Osteocyte (in vitro differentiated cells): ENCODE measurements at places on chromosomes 3 and 15. TPM values are rescaled to one million over a fixed set of nuclear protein-coding genes. Genes with fewer than 3 reads are reported as not detected.
A peak's percentile ranks its signal among the peaks of the same experiment; 100 is the strongest.

GRCh38 chr3:37272741-37273140, 98.4 kb upstream of the LRRFIP2 start:
- peaks cover 17% of the 10 kb centered on the region for H3K4me1 ChIP-seq
- H3K27me3 ChIP-seq, result no peaks in the 10 kb centered on the region
- H3K36me3 ChIP-seq, result peaks cover 21% of the 10 kb centered on the region
- no peak overlapping the region for H3K4me3 ChIP-seq

DNA sequence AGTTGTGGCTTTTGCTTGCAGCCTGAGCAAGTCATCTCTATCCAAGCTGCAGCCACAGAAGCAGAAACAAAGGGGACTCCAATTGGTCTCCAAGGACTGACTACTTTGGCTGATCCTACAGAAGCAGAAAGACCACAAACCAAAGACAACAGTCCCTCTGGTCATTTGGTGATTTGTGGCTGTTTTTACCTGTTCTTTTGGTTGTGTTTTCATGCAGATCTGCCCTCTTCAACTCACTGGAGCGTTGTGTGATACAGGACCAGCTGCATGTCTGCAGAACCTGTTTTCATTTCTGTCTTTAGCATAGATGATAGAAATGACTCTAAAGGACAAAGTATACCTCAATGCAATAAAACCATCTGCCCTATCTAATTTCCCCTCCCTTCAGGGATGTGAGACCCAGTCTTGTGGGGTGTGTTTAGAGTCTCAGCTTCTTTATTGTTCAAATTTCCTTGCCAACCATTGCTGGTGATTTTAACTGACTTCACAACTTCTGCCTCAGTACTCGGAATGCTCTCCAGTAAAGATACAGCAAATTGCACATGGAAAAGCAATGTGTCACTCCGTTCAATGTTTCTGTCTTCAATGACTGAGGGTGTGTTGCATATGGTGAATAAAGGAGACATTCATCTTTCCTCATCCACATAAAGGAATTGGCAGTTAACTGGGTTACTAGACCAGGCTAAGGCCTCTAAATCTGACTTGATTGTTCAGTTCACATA, 48.9 kb upstream of the SLC7A14 start:
- H3K4me1 ChIP-seq, result peaks cover 26% of the 10 kb centered on the region
- H3K4me3 ChIP-seq, result no peak overlapping the region
- no peak for DNase-seq
- peaks cover 2% of the 10 kb centered on the region for H3K27me3 ChIP-seq
- no peaks in the 10 kb centered on the region for H3K36me3 ChIP-seq

DNA sequence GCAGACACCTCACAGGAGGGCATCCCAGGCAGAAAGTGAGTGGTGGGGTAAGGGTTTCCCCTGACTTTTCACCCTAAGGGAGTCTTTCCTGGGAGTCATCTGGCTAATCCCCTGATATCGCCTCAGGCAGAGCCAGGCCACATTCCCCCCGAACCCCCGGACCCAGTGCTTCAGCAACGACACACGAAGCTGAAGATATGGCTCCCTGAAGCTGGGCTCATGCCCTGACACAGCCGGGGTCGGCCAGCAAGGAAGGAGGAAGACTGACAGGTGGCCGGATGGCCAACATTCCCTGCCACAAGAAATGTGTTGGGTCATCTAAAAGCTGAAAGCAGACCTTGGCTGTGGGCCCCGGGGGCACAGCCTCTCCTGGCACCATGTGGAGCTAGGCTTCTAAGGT, 14.4 kb downstream of the CHST13 start:
- no peak overlapping the region for H3K27ac ChIP-seq
- H3K27me3 ChIP-seq, result peaks cover 27% of the 10 kb centered on the region
- no peaks in the 10 kb centered on the region for H3K36me3 ChIP-seq
- DNase-seq, result peak; percentile 82
- H3K4me3 ChIP-seq, result no peak overlapping the region
- H3K4me1 ChIP-seq, result peaks cover 20% of the 10 kb centered on the region

BFSP2 gene
- total RNA-seq, result not detected in 2 replicates
